ENCODE measurements at places on chromosomes 7 and 10.

DNA sequence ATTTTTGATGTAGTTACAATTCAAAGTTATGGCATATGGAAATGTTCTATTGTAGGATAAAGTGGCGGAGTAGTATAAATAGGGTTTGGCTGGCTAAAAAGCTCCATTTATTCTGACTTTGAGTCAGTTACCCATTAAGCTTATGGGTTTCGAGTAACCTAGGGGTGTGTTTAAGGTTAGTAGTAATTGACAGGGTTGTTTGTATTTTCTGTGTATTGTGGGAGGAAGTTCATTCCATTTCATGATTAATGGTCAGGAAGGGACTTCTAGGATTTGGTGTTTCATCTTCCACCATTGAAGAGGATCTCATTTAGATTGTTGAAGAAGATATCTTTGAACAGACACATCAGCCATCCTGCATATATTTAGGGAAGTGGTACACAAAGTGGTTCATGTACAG, 75.0 kb downstream of the BICC1 start:
- no peak for DNase-seq

DNA sequence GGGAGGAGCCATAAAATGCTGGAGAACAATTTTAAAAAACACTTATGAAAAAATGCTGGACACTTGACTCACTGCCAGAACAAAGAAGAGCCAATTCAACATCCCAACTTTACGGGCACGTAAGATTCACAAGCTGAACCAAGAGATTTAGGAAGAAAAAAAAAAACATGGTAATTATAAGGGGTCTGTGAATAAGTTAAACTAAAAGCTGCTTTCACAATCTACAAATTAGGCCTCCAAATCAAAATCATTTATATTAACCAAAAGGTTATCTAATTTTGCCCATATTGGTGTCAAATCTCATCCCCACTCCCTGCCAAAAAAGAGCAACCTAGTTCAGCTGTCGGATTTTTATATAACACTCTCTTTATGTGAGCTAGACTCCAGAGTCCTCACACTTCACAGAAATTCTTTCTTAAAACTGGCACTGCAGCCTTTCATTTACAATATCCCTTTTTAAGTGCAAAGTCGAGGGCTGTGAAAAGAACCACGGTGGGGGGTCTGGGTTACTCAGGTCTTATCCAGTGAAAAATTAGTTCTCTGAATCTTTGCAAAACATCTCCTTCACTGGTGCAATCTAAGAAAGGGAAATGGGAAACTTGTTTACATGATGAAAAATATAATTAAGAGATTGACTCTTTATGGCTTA, 30.4 kb upstream of the DGKI start:
- no peak for DNase-seq

DNA sequence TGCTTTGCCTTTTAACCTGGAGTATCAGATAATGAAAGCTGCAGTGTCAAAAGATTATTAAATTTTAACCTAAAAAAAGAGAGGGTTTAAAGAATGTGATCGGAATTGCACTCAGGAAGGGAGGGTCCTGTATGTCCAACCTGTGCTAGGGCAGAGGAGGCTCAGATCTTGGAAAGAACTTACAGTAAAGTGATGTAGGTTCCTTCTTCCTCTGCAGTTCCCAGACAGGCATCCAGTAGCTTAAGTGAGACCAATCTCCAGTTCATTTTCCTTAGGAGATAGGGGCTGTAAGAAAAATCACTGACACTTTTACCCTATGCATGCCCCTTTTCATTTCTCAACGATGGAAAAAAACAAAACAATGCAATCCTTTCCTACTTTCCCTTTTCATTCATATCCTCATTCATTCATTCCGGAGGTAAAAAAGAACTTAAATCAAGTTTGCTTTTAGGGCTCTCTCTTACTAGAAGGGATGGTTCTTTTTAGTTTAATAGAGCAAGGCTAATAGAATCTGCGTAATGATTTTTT, 28.3 kb downstream of the EXOC6 start:
- DNase-seq = no peak

- no peak for DNase-seq
These were observed 174.9 kb upstream of the MKLN1 start for GRCh38 chr7:131152766-131153165.

- DNase-seq = no peak
These were observed 42.2 kb upstream of the TCF7L2 start for GRCh38 chr10:112907893-112908292.

GRCh38 chr10:15601819-15602218, 117.9 kb downstream of the ITGA8 start:
- DNase-seq = no peak

- DNase-seq = no peak
These were observed 26.8 kb downstream of the WNT16 start for GRCh38 chr7:121355574-121355973.

DNA sequence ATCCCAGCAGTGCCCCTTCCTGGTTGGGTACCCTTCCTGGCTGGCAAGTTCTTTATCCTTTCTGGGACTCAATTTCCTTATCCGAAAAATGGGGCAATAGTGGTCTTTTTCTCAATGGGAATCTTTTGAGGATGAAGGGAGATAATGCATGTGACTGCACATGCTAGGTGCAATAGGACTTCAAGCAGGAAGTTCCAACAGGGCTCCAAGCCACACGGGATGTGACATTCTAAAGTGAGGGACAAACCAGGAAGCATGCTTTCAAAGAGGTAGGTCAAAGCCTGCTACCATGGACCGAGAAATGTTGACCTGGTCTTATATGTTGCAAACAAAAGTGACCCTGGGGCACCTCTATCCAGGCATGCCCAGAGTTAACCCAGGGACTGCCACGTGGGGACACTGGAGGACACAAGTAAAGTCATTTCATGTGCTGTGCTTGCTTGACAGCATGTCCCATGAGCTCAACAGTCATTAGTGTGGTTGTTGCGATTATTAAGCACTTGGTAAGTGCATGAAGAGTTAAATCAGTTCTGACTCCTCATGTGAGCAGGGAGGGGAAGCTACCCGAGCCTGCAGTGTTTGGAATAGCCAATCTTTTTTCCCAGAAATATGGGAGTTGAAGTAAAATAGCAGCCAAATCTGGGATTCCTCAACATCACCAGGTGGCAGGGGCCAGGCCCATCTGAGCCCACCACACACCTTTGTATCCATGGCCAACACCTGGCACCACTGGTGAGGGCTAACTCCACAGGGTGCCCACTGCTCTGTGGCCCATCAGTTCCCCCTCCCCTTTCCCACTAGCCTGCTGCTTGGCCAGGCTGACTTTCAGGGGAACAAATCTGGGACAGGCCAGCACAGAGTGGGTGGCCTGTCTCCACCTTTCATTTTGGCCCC, 5.7 kb downstream of the ARHGAP22 start:
- DNase-seq = no peak

DNA sequence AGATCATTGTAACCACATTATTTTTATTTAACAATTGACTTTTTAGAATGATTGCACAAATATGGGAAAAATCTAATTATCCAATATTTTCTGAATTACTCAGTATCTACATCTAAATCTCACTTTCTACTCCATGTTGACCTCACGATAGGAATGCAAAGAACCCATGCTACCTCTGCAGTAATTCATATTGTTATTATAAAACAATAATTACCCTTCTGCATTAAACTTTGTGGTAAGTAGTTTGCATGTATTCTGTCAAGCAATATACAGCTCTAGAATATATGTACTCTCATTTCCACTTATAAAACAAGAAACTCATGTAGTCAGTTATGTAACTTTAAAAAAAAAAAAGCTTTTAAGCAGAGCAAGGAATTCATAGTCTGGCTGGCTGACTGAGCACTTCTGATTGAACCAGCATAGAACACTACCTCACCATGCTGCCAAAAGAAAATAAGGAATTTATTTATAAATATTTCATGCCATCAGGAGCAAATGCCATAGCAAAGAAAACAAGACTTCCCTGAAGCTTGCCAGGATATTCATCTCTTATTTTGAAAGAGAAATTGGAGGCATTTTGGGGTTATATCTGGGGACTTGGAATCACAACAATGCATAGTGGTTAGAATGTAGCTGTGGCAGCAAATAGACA, 895.7 kb downstream of the XPNPEP1 start:
- no peak for DNase-seq

Measured in stimulated activated CD8-positive, alpha-beta memory T cell treated with anti-CD3 and anti-CD28 coated beads, Interleukin-15, amount 100 ng/mL, for 1 hour (primary cell).